GF-D8 (cell line): ENCODE measurements at places on chromosomes 7 and 10.

DNA sequence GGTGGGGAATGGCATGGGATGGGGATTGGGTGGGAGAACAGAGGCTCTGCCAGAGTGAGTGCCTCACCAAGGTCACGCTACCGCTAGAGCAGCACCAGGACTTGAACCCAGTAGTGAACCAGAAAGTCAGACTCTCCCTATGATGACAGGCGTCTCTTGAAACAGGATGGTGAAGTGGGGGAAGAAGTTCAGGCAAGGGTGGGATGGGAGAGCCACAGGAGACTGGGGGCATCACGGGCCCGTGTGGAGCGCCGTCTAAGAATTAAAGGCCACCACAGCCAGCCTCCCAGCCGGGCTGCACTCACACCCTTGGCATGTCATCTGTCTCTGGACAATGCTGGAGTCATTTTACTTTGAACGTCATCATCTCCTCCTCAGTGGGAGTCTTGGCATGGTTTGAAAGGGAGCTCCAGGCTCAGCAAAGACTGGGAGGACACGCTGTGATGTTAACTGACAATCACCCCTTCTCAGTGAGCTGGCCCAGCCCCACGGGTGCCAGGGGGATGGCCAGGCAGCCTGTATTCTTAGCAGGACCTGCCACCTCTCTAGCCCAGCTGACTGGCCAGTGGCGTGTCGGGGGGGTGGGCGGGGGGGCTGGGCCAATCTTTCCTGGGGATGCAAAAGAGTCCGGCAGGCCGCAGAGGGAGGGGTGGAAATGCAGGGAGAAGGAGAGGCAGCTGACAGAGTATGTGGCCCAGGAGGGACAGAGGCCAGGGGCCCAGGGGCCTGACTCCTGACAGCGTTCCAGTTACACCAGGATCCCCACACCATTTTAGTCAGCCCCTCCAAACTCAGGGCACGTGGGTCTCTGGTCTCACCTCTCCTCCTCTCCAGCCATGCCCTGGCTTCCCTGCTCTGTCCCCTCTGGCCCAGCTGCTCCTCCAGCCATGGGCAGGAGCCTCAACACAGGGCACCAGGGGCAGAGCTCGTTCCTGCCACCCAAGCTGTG is 96.2 kb downstream of the VOPP1 start:
- DNase-seq: no peak

DNA sequence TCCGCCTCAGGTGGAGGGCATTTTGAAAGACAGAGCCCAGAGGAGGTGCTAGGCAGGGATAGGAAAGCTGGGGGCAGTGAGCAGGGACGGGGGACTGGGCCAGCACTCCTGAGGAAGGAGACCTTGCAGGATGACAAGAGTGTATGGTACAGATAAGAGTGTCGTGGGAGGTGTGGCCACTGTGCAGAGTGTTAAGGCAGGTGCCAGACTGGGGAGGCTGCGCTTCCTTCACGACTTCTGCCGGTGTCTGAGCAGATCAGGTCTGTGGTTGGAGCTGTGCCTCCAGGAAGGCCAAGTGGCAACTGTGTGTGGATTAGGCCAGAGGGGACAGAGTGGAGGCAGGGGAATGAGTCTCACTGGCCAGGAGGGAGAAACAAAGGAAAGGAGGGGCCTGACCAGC is 161.7 kb downstream of the HIBADH start:
- no peak for DNase-seq

DNA sequence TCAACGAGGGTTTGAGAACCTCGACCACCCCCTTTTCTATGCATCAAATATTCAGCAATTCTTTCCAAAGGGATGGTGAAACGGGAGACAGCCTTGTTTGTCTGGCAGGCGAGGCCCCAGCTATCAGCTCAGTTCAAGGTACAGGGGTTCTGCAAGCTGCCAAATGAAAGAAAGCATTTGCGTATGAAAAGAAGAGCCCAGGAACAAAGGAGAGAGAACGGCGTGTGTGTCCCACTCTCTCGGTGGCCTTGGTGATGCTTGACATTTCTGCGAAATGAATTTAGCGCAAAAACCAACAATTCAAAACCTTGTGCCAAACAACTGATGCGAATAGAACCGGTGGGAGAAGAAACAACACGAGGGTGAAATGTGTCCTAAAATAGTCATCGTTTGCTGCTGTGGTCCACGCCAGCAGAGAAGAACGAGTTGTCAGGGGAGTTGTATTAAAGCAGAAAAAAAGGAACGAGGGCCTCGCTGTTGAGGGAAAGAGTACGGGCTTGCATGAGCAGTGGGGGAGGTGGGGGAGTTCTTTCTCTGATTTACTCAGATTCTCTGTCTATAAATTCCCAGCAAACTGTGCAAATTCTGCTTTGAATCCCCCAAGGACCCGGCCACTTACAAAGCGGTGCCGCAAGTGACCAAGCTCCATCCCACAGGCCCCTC is 97.7 kb downstream of the TMEM130 start:
- DNase-seq: no peak

DNA sequence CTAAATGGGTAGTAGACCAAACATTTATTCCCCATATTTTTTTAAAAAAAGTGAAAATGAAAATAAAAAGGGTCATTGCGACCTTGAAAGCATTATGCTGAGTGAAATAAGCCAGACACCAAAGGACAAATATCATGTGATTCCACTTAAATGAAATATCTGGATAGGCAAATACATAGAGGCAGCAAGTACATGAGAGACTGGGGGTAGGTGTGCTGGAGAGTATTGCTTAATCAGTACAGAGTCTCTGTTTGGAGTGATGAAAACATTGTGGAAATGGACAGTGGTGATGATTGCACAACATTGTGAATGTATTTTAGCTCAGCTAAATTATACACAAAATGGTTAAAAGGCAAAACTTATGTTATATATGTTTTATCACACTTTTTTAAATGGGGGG is 169.4 kb downstream of the AKR1D1 start:
- no peak for DNase-seq

GRCh38 chr10:109647627-109648026 is 275.7 kb downstream of the XPNPEP1 start:
- DNase-seq: no peak

DNA sequence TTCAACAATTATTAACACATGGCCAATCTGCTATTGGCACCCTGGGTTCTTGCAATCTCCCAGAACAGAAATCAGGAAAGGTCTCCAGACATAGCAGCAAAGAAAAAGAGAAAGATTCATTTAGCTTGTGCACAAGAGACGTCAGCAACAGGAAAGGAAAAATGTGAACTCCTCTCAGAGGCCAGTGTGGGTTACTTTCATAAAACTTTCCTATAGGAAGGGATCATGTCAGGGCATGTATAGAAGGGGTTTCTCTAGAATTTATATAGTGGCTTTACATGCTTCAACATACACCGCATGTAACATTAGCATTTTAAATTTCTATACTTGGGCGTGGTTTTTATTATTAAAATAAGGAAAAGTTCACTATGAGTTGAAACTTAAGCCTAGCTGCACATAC is 725.1 kb downstream of the SORCS1 start:
- no peak for DNase-seq

DNA sequence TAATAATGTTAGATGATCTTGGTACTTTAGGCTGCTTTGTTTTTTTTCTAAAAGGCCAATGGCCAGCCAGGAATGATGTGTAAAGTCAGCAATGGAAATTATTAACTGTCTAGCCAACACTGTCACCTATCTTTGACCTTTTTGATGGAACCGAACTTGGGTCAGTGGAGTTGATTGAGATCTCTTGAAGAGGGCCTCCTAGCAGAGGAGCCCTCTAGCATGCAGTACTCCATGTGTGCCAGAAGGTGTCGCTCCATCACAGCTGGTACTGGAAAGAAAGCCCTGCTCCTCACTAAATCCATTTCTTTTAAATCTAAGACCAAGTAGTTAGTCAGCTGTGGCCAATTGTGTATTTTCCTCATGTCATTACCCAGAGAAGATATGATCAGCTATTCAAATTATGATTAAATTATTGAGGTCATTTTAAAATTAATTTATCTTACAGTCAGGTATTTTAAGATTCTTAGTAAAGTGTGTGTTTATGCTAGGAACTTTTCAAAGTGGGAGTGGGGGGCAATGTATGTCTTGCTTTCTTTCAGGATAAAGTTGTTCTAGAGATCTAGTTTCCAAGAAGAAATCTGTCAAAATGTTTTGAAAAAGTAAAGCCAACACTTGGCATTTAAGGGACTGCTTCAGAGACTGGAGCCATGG is 33.1 kb upstream of the CROT start:
- DNase-seq: no peak

DNA sequence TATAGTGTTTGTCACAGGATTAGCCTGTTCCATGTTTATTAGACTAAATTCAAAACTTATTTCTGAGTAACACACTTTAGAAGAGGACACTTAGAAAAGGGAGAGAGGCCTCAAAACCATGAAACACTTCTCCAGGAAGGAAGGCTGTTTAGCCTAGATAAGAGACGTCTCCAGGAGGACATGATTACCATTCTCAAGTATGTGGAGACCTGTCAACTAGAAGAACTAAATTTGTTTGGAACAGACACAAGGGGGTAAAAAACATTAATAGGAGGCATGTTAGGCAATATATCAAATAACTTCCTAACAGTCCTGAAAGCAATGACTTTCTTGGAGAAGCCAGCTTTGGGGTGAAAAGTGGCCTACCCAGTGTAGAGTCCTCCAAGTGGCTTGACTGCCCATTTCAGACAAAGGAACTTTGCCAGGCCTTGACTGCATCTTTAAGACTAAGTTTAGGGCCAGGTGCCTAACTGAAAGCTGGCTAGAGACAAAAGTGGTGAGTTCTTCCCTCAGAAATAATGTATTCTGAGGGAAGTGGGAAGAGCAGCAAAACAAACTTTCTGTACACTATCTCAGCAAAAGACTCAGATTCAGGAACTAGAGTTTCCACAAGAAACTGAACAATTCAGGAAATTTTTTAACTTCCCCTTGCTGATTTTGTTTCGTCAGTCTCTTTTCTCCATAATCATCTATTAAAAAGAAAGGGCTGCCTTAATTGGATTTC is 11.8 kb downstream of the NCOA4 start:
- peak; percentile 37 for DNase-seq

DNA sequence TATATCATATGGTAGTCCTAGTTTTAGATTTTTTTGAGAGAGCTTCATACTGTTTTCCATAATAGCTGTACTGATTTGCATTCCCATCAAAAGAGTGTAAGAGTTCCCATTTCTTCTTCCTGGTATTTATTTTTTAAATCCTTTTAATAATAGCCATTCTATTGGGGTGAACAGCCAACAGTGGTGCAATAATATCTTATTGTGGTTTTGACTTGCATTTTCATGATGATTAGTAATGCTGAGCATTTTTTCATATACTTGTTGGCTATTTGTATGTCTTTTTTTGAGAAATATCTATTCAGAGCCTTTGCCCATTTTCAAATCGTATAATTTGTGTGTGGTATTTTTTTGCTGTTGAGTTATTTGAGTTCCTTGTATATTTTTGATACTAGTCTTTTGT is 167.4 kb downstream of the FZD1 start:
- DNase-seq: no peak

DNA sequence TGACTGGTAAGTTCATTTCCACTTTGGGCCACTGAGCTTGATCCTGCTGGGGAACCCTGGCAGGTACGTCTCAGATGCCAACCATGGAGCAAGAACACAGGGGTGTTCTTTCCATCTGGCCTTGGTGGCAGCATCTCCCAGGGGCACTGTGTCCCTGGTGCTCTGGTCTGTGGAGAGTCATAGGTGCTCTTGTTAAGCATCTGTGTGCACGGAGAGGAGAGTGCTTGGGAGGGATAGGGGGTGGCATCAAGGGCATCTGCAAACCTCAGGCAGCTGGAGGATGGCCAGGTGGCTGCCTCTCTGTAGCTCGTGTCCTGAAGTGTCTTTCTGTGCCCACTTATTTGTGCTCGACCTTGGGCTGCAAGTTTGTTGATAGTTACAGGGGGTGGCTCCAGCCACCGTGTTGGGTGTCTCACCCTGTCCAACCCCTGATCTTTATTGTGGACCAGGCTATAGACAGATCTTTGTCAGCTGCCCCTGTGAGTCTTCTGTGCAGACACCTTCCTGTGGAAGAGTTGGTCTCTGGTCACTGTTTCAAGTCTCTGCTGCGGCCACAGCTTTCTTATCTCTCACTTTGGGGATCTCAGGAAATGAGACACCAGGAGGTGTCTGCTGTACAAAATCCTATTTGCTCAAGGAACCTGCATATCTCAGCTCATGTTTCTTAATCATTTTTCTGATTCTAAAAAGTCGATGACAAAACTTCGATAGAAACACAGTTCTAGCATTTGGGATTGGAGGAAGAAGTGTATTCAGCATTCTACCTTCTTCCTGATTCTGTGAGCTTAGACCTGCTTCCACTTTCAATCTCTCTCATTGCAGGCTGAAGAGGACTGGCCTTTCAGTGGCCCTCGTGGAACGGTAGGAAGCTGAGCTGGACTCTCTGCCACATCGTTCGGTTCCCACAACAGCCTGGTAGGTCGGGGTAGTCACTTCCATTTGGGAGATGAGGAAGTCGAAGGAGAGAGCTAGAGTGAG is 17.2 kb upstream of the GIMAP8 start:
- peak; percentile 64 for DNase-seq

DNA sequence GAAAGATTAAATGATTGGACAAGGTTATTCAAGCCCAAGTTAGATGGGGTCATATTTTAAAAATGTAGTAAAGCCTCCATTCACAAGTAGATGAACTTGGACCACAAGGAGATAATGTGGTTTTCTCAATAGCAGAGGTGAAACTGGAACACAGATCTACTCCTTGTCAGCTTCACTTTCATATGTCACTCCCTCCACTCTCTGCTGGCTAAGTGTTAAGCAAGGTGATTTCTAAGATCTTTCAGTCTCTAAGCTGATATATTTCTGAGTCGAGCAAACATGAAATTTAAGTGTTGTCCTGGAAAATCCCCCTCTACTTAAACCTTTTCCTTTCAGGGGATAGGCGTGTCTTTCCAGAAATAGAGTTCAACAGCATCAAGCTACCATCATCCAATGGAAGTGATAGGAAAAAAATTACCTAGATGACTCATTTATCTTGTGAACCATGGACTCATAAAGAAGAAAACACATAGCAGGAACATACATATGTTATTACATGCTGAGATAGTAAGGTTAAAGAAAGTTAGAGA is 275.0 kb downstream of the PTEN start:
- DNase-seq: no peak

GRCh38 chr7:17289074-17289645 is 9.3 kb upstream of the AHR start:
- no peak for DNase-seq

- DNase-seq: no peak
Observed at GRCh38 chr7:117123311-117123926, 170.1 kb downstream of the ST7 start.

GRCh38 chr7:135828604-135829003 is 80.0 kb upstream of the FAM180A start:
- DNase-seq: no peak

- no peak for DNase-seq
Observed at GRCh38 chr10:92003258-92003657, 79.7 kb downstream of the BTAF1 start.

- DNase-seq: no peak
Observed at GRCh38 chr10:35774109-35774508, 132.0 kb upstream of the FZD8 start.

- no peak for DNase-seq
Observed at GRCh38 chr7:148598351-148598750, 7.8 kb downstream of the C7orf33 start.

- no peak for DNase-seq
Observed at GRCh38 chr7:53604201-53604600, 568.8 kb downstream of the POM121L12 start.

GRCh38 chr7:45365341-45365740 is 207.8 kb downstream of the RAMP3 start:
- DNase-seq: no peak
